ENCODE measurements at places on chromosomes 16 and 17.
A peak's percentile ranks its signal among the peaks of the same experiment; 100 is the strongest.

GRCh38 chr16:51155199-51155607 is 4.1 kb upstream of the SALL1 start:
- DNase-seq: no peak

- no peak for DNase-seq
These were observed 422.8 kb downstream of the RBFOX1 start for GRCh38 chr16:7755347-7755882.

- peak; percentile 77 for DNase-seq
These were observed 1.6 kb downstream of the NDUFB10 start for GRCh38 chr16:1960665-1961630.

- no peak for DNase-seq
These were observed 12.6 kb downstream of the ACTG1 start for GRCh38 chr17:81500047-81500446.

GRCh38 chr17:29141514-29141876 is 38.7 kb downstream of the MYO18A start:
- peak; percentile 49 for DNase-seq

Data from activated T-cell treated with anti-CD3 and anti-CD28 coated beads, Interleukin-2, amount 50 U/mL, for 24 hours (primary cell).